ENCODE measurements at places on chromosomes 12 and 14.
A peak's percentile ranks its signal among the peaks of the same experiment; 100 is the strongest.

GRCh38 chr12:29844667-29845066 lies 60.9 kb upstream of the TMTC1 start:
- no peak for DNase-seq

DNA sequence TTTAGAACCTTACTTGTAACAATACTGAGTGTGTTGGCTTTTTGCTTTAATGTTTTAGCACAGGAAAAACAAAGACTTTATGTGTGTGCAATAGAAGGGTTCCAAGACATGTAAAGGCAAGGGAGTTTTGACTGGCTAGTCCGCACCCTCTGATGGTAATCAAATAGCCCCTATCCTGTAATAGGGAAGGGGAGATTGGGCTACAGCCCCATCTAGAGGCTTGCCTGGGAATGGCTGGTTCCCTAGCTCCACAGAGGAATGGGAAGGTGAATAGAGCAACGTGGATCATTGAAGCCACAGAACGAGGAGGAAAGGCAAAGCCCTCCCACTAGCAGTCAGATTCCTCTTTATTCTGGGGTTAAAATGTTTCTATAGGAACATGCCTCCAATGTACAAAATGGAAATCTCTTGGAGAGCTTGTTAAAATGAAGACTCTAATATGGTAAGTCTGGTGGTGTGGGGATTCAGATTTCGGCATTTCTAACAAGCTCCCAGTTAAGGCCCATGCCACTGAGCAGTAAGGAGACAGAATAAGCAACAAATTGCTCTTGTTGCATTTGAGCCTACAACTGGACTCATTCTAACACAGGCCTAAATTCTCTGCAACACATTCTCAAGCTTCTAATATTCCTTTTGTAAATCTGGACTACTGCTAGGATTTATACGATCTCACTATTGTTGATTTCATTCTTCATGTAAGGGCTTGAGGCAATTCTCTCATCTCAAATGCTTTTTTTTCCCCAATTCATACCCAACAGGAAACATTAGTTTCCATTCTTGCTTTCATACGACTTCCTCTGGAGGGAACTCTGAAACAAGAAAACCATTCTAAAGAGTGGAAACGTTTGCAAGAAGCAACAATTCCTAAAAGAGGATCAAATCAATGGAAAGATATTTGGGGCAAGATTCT lies 57.1 kb downstream of the NIN start:
- DNase-seq, result no peak

GRCh38 chr12:57384478-57384877 lies 46.4 kb downstream of the R3HDM2 start:
- no peak for DNase-seq

DNA sequence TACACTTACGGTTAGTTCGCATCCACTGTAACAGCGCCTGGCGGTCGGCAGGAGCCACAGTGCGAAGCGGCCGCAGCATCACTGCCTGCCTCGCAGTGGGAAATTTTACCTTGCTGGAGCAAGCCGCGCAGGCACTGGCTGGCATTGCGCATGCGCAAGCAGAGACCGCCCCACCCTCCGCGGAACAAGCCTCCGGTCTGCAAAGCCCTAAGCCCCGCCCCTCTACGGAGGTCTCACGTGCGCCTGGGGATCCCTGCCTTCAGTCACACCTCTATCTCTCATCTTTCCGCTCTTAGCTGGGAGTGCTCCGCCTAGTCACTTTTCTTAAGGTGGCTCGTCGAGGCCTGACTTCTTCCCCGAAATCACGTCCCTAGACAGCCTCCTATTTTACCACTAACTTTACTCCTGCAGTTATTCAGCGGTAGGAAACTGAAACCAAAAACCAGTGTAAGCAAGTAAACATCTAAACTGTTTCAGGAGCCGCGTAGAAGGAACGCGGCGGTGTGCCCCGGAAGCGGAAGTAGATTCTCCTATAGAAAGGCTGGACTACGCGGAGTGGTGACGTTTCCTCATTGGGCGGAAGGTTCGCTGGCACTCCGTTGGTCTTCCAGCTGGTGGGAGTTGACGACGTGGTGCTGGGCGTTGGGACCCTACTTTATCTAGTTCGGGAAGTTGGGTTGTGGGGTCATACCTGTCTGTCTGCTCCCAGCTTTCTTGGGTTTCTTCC lies at the start of gene SRP54:
Gene SRP54, plus strand, starts transcription at position 572 of the 727 bp plus-strand sequence. CDS start 13,718 bp downstream, outside the sequence.
- DNase-seq, result peak; percentile 100

DNA sequence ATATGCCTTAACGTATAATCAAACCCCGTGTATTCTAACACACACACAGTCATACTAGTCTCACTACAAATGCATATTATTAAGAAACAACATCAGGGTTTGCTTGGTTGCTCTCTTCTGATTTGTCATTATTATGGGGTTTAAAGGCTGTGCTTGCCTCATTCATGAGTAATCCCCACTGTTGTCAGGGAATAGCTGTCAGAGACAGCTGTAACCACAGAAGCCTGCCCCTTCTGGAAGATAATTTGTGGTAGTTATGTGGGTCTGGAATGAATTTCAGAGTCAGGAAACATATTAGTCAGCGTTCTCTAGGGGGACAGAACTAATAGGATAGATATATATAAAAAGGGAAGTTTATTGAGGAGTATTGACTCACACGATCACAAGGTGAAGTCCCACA lies 456.9 kb upstream of the TMEM132C start:
- DNase-seq, result no peak

DNA sequence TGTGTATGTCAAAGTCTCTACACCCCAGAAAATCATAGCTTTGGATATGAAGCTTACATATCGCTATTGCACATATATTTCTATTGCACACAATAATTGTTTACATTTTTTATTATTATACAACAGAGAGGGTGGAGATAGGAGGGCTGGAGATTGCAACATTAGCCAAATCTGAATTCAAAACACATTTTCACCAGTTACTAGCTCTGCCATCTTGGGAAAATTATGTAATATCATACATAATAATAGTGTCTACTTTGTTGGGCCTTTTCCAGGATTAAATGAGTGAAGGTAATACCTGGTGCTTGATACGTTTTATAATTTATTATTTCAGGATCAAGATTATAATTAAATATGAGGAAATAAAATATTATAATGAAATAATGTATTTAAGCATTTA lies 507.4 kb upstream of the TBX3 start:
- no peak for DNase-seq

GRCh38 chr12:11762723-11763326 lies 113.4 kb downstream of the ETV6 start:
- no peak for DNase-seq

GRCh38 chr14:105492971-105493871 lies 2.2 kb downstream of the TEDC1 start:
- no peak for DNase-seq

- no peak for DNase-seq
These were observed 32.6 kb downstream of the PAPLN start for GRCh38 chr14:73269729-73270531.

- DNase-seq, result no peak
These were observed 51.3 kb upstream of the KCNA1 start for GRCh38 chr12:4858386-4858785.

GRCh38 chr12:108055141-108055540 lies 73.9 kb upstream of the WSCD2 start:
- DNase-seq, result no peak

DNA sequence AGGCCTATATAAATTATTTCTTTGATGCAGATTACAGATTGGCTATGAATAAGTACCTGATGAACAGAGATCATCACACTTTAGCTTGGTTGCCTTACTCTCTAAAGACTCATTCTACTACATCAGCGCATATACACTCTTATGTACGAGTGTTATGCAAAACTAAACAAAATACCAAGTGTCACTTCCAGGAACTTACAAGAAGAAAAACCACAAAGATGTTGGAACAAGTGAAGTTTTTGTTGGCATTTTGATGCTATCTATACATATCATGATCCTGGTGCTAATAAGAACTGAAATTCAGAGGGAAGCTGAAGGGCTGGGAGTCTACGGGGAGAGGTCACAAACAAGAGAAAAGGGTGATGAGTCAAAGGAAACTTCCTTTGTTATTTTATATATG lies 47.9 kb upstream of the CERS5 start:
- DNase-seq, result no peak

GRCh38 chr14:36805131-36805559 lies 143.5 kb downstream of the PAX9 start:
- no peak for DNase-seq

DNA sequence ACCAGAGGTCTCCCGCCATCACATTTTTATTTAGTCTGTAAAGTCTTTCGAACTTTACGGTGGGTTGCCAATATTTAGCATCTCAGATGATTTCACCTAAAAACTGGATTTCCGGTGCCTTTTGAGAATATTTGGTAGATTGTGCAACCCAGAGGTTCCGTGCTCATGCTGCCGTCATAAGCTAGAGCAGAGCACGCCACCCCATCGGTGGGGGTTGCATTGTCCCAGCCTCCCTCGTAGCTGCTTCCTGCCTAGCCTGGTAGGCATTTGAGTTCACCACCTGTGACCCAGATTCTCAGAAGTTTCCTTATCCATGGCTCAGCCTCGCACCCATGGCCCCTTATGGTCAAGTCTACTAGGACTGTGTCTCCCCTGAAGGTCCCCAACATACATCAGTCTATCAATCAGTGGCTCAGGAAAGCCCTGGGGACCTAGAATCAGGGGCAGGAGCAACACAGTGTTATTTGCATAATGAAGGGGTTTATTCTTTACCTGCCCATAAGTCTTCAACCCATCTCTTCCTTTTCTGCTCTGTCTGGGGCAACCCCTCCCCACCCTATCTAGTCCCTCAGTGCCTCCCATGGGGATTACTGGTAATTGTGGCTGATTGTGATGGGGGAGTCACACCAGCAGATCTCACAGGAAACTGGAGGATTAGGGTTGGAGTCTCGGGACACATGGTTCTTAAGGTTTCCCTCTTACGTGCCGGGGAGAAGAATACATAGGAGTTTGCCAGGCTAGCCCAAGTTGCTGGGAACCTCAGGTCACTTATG lies 152.3 kb downstream of the PHETA1 start:
- DNase-seq, result no peak

GRCh38 chr12:41288142-41288811 lies 100.2 kb downstream of the PDZRN4 start:
- DNase-seq, result no peak

DNA sequence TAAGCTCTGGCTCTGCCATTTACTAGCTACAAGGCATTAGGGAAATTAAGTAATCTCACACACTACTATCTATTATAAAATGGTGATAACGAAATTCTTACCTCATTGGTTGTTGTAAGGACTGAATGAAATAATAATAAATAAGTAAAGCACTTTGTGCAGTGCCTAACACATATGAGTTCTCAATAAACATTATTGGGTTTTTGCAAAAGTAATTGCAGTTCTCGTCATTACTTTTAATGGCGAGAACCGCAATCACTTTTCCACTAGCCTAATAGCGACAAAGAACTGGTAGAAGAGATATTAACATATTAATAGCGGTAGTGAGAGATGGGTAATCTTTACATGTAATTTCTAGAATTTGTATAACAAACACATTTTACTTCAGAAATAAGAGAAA lies 9.2 kb downstream of the KRT77 start:
- DNase-seq, result no peak

DNA sequence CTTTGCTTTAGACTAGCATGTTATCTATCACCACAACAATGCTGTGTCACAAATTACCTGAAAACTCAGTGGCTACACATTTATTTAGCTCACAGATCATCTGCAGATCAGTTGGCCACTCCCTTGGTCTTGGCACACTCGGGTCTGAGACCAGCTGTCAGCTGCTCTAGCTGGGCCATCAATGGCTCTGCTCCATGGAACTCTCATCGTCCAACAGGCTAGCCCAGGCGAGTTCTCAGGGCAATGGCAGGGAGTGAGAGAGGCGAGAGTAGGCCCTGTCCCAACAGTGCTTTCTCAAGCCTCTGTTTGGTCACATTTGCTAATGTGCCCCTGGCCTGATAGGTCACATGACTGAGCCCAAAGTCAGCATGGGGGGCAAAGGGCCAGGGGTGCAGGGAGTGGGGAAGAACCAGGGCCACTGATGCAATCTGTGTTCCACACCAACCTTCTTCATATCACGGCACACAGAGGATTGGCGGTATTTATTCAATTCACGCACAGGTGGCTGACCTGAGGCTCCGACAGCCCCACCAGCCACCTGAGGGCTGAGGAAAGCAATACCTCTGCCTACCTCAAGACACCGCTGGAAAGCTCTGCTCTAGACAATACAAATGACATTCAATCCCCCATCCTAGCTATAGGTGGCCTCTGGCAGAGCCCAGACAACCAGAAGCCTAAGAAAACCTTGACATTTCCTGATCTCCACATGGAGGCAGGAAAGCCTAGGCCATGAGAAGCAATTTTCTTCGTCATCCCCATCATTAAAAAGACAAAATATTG lies 82.5 kb downstream of the NT5DC3 start:
- DNase-seq, result no peak

DNA sequence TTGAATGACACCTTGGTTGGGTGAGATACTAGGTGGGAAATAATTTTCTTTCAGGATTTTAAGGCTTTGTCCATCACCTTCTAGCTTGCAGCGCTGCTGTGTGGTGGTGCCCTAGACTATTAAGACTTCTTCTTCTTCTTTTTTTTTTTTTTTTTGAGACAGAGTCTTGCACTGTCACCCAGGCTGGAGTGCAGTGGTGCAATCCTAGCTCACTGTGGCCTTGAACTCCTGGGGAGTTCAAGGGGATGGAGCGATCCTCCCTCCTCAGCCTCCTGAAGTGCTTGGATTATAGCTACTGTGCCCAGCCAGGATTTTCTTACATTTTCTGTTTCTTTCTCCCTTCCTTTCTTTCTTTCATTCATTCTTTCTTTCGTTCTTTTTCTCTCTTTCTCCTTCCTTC lies 10.3 kb upstream of the MTA1 start:
- no peak for DNase-seq

DNA sequence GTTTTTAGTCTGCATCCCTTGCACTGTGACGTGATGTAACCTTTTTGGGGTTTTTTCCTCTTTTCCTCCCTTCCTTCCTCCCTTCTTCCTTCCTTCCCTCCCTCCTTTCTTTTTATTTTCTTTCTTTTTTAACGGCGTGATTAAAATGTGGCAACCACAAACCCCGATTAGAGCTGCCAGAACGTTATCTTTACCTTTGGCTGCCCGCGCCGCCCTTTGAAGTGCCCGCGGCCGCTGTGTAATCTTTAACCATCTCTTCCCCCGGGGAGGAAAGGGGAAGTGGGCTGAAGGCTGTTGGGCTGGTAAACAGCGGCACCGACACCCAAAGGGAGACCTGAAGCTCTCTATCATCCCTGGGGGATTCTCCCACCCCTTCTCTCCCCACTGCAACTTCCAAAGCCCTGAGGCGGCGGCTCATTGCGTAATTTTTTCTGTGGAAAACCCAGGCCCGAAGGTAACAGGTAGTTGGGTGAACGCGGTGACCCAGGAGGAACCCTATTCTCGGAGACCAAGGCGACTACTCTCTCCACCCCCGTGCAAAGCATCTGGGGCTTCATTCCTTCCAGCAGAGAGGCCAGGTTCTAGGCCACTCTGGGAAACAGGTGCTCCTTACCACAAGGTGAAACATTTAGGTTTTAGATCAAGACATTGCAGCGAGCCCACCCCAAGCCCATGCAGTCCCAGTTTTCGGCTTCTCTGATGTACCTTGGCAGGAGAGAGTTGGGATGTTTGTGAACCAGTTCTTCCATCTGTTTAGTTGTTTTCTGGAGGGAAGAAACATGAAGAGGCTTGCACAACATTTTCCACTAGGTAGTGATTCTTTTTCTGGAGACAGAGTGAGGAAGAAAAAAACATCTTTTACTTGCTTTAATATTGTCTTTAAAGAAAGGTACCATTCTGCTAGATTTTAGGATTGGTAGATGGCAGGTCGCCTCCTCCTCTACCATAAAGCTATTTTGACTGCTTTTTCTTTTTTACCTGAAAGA lies 1.5 kb downstream of the LGR5 start:
- DNase-seq, result no peak

- no peak for DNase-seq
These were observed 17.8 kb downstream of the EIF2S1 start for GRCh38 chr14:67377916-67378315.

- no peak for DNase-seq
These were observed 521.3 kb upstream of the TMEM132C start for GRCh38 chr12:127745469-127746212.
